Hematopoietic multipotent progenitor cell (in vitro differentiated cells): ENCODE measurements at places on chromosomes 12 and 14.

- peak; percentile 75 for DNase-seq
These were observed at the start of gene MLH3 for GRCh38 chr14:75050852-75051555. Gene MLH3, minus strand, starts transcription at chr14:75051467. Its CDS starts 1,812 bp downstream, at chr14:75049655.

- no peak for DNase-seq
These were observed 353 bp upstream of the MAPK1IP1L start for GRCh38 chr14:55051165-55051422.

GRCh38 chr12:3046441-3047200, 30.6 kb upstream of the TSPAN9 start:
- no peak for DNase-seq

GRCh38 chr12:15774819-15775218, 14.4 kb downstream of the EPS8 start:
- DNase-seq, result no peak

- DNase-seq, result no peak
These were observed 357.0 kb downstream of the TMEM121 start for GRCh38 chr14:105883066-105884005.

DNA sequence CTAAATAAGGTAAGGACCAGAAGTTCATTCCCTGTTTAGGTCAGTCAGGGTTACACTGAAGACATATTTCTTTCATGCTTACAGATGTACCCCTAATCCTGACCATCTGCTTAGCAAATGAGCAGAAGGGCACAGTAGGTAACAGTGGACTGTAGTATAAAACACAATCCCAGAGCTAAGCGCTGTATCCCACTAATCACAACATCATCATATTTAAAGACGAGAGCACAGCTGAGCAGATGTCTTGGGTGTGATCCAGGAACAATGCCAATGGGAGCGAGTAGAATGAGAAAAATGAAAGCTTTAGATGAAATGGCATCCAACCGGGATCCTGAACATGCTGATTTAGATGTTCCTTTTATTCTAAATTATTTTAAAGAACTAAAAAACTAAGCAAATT, 213.4 kb downstream of the CCER1 start:
- DNase-seq, result no peak

DNA sequence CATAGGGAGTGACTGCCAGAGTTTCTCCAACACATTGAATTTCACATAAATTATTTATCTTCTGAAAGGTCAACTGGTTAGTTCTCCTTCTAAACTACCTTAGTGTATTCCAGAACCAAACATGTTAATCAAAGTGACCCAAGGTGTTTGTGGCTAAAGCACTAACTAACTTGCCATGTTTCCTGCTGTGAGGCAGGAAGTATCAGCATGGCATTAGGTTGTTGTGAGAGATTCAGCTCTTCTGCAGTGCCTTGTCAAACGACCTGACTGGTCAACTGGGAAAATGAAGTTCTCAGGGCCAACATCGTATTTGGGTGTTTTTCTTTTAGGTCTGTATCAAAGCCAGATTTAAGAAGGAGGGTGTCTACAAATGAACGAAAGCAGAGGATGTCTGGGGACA, 448.1 kb downstream of the APAF1 start:
- no peak for DNase-seq

DNA sequence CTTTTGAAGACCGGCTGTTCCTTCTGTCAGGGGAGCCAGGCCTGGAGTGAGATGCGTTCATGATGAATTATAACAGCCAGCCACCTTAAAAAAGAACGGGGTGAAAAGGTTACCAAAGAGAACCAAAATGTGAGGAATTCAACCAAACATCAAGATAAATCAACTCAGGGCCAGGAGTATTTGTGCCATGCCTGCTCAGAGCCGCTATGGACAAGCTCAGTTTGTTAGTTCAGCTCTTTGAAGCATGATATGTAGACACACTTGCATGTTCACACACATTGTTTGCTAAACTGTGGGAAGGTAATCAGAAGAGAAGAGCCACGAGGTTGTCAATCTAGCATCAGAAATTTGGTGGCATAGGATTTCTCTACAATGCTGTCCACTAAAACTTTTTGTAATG, 367.4 kb upstream of the TBX3 start:
- DNase-seq, result no peak

DNA sequence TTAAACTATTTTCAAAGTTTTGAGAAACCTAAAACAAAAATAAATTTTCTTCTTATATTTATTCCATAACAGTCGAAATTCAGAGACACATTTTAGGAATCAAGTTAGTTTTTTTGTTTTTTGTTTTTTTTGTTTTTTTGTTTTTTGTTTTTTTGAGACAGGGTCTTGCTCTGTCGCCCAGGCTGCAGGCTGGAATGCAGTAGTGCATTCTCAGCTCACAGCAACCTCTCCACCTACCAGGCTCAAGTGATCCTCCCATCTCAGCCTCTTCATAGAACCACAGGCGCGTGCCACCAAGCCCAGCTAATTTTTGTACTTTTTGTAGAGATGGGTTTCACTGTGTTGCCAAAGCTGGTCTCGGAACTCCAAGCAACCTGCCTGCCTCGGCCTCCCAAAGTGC, 18.5 kb upstream of the DNAAF2 start:
- DNase-seq, result no peak

- no peak for DNase-seq
These were observed 209.1 kb downstream of the DACT1 start for GRCh38 chr14:58846682-58847465.

DNA sequence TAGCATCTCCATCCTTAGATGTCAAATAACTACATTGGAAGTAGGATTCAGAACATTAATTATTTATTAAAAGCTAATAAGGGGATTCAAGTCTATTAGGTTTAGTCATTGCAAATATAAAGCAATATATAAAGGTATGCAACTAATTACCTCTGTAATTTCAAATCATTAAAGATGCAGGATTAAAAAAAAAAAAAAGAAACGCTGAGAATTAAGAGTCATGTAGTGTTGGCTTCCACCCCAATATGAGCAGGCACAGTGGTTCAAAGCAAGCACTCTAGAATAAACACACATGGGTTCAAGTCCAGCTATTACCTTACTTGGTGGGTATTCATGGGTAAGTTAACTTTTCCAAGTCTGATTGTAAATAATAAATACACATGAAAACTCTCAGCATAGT, 10.9 kb downstream of the SPTB start:
- DNase-seq, result no peak

GRCh38 chr12:95336387-95337067, 118.9 kb downstream of the VEZT start:
- no peak for DNase-seq

DNA sequence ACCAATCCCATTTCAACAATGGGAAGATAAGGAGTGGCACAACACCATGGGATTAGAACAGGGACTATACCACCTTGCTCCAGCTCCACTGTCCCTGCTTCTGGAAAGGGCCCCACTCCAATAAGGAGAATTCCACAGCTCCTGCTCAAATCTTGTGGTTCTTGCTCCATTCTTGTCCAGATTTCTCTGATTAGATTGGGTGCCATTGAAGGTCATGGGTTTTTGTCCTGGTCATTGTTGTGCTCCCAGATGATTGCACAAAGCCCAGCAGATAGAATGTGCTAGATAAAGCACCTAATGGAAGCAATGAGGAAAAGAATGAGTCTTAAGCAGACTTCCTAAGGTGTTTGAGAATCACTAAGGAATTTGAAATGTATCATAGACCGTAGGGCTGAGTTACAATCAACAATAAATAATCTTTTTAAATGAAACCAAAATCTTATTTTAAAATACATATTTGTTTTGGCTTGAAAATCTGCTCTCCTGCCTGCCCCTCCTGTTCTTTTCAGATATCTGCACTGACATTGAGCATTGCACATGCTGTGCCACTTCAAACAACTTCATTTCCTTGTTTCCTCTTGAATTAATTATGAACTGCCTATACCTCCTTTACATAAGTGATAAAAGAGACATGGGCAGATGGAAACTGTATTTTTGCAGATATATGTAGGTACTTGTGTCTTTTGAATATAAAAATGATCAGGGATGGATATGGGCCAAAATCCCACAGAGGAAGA, 115.9 kb downstream of the FGD4 start:
- no peak for DNase-seq

DNA sequence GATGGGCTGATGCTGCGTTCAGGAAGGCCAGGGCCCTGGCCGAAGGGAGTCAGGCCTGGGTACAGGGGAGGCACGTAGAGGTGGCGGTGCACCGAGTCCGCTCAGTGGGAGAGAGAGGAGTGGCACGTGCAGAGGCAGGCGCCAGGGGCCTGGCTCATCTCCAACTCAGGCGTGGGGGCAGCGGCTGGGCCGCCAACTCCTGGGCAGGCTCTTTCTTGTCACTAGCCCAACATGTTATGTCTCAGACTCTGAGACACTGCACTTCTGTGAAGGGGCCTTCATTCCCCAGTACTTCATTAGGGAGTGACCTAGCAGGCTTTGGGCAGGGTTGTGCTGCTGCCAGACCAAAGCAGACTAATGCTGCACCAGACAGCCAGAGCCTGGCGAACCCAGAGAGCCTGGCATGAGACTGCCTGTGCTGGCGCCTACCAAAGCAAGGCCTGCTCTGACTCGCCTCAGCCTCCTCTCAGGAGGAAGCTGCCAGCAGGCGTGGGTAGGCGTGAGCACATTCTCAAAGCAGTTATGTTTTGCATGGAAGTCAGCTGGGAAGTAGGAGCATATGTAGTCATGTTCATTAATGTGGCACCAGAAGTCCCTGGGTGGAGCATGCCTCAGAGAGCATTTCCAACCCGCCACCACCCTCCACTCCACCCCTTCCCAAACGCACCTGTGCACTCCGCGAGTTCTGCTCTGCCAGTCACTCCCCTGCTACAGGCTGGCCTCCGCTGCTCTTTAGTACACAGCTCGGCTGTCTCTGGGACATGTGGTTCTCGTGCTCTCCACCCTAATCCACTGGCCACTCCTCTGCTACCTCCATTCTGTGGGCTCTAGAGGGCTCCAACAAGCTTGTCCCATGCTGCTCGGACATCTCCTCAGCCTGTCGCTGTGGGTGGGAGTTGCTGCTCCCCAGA, 9.7 kb downstream of the CKB start:
- no peak for DNase-seq

DNA sequence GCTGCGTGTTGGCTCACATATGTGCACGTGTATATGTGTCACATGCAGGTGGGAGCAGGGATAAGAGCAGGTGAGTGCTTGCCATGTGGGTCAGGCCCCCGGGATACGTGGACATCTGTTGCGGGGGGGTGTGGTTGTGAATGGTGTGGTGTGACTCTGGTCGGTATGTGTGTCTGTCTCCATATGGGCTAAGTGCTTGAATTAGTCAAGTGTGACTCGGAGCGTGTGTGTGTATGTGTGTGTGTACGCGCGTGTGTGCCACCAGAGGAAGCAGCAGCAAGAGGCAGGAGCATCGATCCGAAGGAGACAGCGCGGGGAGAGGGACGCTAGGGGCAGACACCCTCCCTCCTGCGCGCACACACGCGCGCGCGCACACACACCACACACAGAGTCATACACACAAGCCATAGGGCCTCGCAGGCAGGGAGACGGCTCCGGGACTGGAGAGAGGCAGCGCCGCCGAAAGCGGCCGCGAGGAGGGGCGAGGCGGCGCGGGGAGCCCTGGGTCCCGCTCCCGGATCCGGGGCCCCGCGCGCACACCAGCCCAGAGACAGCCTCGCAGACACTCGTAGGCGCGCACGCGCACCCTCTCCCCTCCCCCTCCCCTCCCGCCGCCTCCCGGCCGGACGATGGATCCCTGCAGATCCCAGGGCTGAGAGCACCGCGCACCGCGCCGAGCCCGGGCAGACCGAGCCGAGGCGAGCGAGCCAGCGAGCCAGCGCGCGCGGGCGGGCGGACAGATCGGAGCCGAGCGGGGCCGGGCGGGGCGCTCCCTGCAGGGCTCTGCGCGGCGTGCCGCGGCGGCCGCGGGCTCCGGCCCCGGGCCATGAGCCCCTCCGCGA, at the start of gene ASIC1:
Gene ASIC1, plus strand, starts transcription at position 597 of the 842 bp plus-strand sequence. CDS start 1,171 bp downstream, outside the sequence.
- DNase-seq, result peak; percentile 38

GRCh38 chr14:34425095-34425851, 36.8 kb downstream of the SPTSSA start:
- peak; percentile 53 for DNase-seq

GRCh38 chr12:50055831-50056638, 1.4 kb upstream of the ASIC1 start:
- peak; percentile 68 for DNase-seq

DNA sequence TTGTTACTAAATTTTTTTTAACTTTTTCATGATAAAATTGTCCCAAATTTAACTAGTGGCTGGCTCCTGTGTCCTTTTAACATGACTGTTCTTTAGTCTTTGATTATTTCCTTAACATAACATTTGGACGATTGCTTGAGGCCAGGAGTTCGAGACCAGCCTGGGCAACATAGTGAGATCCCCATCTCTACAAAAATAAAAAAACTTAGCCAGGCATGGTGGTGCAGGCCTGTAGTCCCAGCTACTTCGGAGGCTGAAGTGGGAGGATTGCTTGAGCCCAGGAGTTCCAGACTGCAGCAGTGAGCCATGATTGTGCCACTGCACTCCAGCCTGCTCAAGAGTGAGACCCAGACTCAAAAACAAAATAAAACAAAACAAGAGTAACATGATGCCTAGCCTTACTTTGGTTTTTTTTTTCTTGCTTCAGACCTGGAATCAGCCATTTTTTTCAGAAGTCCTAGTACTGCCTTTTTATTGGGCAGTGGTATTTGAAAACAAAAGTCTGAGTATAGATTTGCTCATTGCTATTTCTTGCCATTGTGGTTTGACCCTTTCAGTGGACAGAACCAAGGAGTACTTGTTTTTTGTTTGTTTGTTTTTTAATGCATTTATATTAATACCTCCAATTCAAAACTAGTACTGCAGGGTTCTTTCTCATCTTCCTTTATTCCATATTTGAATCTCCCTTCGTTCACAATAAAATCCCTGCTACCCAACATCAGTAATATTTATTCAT, 4.8 kb downstream of the TOGARAM1 start:
- no peak for DNase-seq

GRCh38 chr14:20306079-20306423, 300 bp upstream of the TTC5 start:
- no peak for DNase-seq
